ENCODE measurements at places on chromosomes 11 and 22. TPM values are rescaled to one million over a fixed set of nuclear protein-coding genes. Genes with fewer than 3 reads are reported as not detected.

ASCL2 gene
- total RNA-seq = 0.35 TPM

TMEM191C gene
- total RNA-seq = 4.2 TPM

SHISAL1 gene
- total RNA-seq = 3.0 TPM

GTSE1 gene
- total RNA-seq = 42.6 TPM

KRTAP5-11 gene
- total RNA-seq = not detected

PHOX2A gene
- 1.4 TPM for total RNA-seq

CNIH2 gene
- total RNA-seq = 11.8 TPM

BTG4 gene
- total RNA-seq = not detected

BIRC3 gene
- 0.18 TPM for total RNA-seq

CATSPERZ gene
- total RNA-seq = 1.3 TPM

SCGB1C1 gene
- total RNA-seq = not detected

LRRC55 gene
- 0.90 TPM for total RNA-seq

- H3K4me3 ChIP-seq = no peak overlapping the region
- no peak overlapping the region for H3K27ac ChIP-seq
Observed at GRCh38 chr11:30216534-30216933, 14.3 kb upstream of the FSHB start.

DNA sequence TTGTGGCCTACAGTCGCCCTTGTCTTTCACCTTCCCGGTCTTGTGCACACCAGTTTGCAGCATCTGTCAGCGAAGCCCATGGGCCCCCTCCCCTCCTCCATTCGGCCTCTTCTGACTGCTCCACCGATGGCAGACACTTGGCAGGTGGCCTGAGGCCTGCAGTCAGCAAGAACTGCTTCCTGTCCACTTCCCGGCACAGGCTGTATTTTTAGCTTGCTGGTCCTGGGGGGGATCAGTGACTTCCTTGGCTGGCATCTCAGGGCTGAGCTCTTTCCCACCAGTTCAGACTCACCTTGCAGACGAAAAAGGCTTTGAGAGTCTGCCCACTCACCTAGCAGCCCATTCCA, 106.4 kb downstream of the SYN3 start:
- DNase-seq = no peak

GRCh38 chr11:1218256-1218787, 4.5 kb upstream of the MUC5B start:
- no peaks in the 10 kb centered on the region for H3K4me1 ChIP-seq
- H3K27ac ChIP-seq = no peak overlapping the region
- DNase-seq = peak; percentile 10
- H3K36me3 ChIP-seq = no peaks in the 10 kb centered on the region
- H3K4me3 ChIP-seq = no peak overlapping the region

- H3K4me1 ChIP-seq = no peaks in the 10 kb centered on the region
- peak within 1 kb of the TSS; percentile 66 for H3K4me3 ChIP-seq
- DNase-seq = peak; percentile 87
- H3K27me3 ChIP-seq = no peaks in the 10 kb centered on the region
Observed at GRCh38 chr22:43891360-43892182, at the start of gene PNPLA5. Gene PNPLA5 (minus strand): TSS chr22:43892013. CDS start chr22:43891880, 133 bp downstream.

- H3K27ac ChIP-seq = no peak overlapping the region
- H3K36me3 ChIP-seq = peaks cover 53% of the 10 kb centered on the region
- H3K27me3 ChIP-seq = no peaks in the 10 kb centered on the region
- H3K4me3 ChIP-seq = peak overlapping the region; percentile 40
Observed at GRCh38 chr11:126345759-126346585, 9.5 kb upstream of the ST3GAL4 start.

DNA sequence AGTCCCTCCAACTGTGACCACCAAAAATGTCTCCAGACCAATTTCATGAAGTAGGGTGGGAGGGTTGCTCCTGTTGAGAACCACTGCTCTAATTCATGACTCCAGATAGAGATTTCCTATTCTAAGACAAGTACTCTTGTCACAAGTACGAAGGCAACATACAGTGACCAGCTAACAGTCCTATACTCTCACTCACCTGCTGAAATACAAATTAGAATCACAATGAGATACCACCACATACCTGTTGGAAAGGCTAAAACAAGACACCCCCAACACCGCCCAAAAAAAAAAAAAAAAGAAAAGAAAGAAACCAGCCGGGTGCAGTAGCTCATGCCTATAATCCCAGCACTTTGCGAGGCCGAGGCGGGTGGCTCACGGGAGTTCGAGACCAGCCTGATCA, 310.5 kb downstream of the SWAP70 start:
- H3K27ac ChIP-seq = peak overlapping the region; percentile 36
- no peaks in the 10 kb centered on the region for H3K27me3 ChIP-seq
- peaks cover 4% of the 10 kb centered on the region for H3K4me1 ChIP-seq
- peaks cover 3% of the 10 kb centered on the region for H3K36me3 ChIP-seq
- no peak overlapping the region for H3K4me3 ChIP-seq

DNA sequence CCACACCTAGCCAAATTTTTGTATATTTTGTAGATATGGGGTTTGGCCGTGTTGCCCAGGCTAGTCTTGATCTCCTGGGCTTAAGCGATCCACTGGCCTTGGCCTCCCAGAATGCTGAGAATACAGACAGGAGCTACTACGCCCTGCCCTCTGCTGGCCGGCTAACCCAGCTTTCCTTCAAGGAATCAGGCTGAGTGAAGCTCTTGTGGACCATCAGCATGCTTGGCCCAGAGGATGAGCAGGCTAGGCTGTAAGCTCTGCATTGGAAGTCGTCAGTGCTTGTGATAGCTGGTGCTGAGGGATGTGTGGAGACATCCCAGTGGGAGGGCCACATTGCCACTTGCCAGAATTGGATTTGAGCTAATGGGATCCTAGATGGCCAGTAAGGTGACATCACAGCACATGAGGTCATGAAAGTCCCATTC, 60.6 kb downstream of the MED15 start:
- no peaks in the 10 kb centered on the region for H3K4me1 ChIP-seq
- H3K27me3 ChIP-seq = no peaks in the 10 kb centered on the region
- H3K36me3 ChIP-seq = peaks cover 76% of the 10 kb centered on the region
- H3K27ac ChIP-seq = no peak overlapping the region
- no peak overlapping the region for H3K4me3 ChIP-seq

- no peak overlapping the region for H3K4me3 ChIP-seq
- no peaks in the 10 kb centered on the region for H3K4me1 ChIP-seq
- H3K36me3 ChIP-seq = peaks cover 69% of the 10 kb centered on the region
- no peak for DNase-seq
Observed at GRCh38 chr11:123601136-123601535, 53.3 kb downstream of the SCN3B start.

DNA sequence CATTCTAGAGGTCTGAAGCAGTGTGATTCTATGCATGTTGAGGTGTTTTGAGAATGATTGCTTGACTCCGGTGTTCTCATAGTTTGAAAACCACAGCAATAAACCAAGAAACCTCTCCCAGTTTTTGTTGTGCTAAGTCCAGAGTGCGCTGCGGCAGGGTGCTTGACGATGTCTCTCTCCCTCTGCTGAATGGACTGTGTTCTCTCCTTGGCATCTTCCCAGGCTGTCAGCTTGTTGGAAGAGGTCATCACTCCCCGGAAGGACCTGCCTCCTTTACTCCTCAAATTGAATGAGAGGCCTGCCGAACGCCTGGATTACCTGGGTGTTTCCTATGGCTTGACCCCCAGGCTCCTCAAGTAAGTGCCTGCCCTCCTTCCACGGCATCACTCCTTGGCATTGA, 31.0 kb downstream of the NAT10 start:
- H3K36me3 ChIP-seq = peaks cover 79% of the 10 kb centered on the region
- H3K27me3 ChIP-seq = no peaks in the 10 kb centered on the region
- H3K4me3 ChIP-seq = no peak overlapping the region
- DNase-seq = no peak
- H3K4me1 ChIP-seq = no peaks in the 10 kb centered on the region

DNA sequence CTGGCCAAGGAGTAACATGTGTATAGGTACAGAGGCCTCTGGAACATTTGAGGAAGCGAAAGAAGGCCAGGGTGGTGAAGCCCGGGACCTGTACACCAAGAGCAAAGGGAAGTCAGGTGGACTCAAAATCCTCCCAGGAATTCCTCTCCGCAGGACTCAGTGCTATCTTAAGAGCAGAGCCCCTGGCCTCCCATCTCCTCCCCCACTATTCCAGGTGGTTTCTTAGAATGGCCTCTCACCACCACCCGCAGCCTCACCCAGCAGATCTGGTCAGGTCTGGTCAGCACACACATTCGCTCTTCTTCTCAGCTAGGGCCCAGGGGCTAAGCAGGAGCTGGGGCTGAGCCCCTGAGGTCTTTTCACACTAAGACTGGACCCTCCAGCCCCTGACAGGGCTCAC, 59.1 kb downstream of the SCGB1A1 start:
- no peak overlapping the region for H3K27ac ChIP-seq
- no peak overlapping the region for H3K4me3 ChIP-seq
- no peak for DNase-seq
- no peaks in the 10 kb centered on the region for H3K4me1 ChIP-seq

- no peaks in the 10 kb centered on the region for H3K27me3 ChIP-seq
- DNase-seq = no peak
- H3K4me1 ChIP-seq = no peaks in the 10 kb centered on the region
- H3K36me3 ChIP-seq = no peaks in the 10 kb centered on the region
Observed at GRCh38 chr11:86160541-86161149, 83.9 kb upstream of the EED start.

- no peaks in the 10 kb centered on the region for H3K27me3 ChIP-seq
- H3K4me3 ChIP-seq = no peak overlapping the region
- DNase-seq = no peak
- H3K36me3 ChIP-seq = no peaks in the 10 kb centered on the region
- no peaks in the 10 kb centered on the region for H3K4me1 ChIP-seq
Observed at GRCh38 chr11:120571476-120571875, 59.9 kb downstream of the GRIK4 start.

DNA sequence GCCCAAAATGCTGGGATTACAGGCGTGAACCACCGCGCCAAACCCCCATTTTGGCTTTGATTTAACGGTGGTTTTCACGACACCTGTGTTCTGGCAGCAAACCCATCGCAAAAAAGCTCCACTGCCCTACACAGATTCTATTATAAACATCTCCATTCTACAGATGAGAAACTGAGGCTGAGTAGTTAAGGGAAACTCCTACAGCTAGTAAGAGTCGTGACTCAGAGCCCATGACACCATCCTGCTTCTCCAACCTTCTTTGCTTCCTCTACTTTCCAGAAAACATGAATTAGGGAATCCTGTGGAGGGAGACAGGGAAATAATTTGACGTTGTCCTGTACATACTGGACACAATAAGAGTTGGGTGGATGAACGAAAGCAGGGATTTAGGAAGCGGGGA, 429 bp upstream of the SNX15 start:
- DNase-seq = no peak
- H3K27ac ChIP-seq = no peak overlapping the region
- H3K4me3 ChIP-seq = peak overlapping the region; percentile 83
- H3K4me1 ChIP-seq = no peaks in the 10 kb centered on the region
- H3K27me3 ChIP-seq = no peaks in the 10 kb centered on the region
- peaks cover 8% of the 10 kb centered on the region for H3K36me3 ChIP-seq

GRCh38 chr11:106187860-106188456, 110.5 kb downstream of the AASDHPPT start:
- no peaks in the 10 kb centered on the region for H3K4me1 ChIP-seq
- no peak overlapping the region for H3K4me3 ChIP-seq
- H3K27me3 ChIP-seq = no peaks in the 10 kb centered on the region
- no peak overlapping the region for H3K27ac ChIP-seq

DNA sequence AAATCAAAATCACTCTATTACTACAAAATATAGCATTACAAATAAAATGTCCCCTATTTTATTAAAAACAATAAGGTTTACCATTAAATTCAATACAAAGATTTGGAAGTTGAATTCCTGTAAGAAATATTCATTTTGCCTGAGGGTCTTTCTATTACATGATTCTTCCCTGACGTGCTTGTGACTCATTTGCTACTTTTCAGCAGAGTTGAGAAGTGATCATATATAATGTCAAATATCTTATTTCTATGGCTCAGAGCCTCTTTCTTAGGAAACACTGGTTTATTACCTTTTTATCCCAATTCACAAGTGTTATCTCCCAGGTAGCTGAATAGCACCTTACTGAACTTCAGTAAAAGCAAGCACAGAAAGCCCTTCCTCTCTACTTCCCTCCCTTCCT, 65.2 kb upstream of the CNTN5 start:
- no peak for DNase-seq
- H3K4me1 ChIP-seq = no peaks in the 10 kb centered on the region
- no peaks in the 10 kb centered on the region for H3K27me3 ChIP-seq
- no peak overlapping the region for H3K4me3 ChIP-seq
